Spinal cord (tissue), 10 donors: ENCODE measurements at places on chromosomes 1 and 21. TPM values are rescaled to one million over a fixed set of nuclear protein-coding genes. Genes with fewer than 3 reads are reported as not detected.

TRIM17 gene
- 2.2 TPM for total RNA-seq

- no peaks in the 10 kb centered on the region for H3K4me1 ChIP-seq
- peaks cover 28% of the 10 kb centered on the region for H3K36me3 ChIP-seq
- no peaks in the 10 kb centered on the region for H3K27me3 ChIP-seq
- H3K27ac ChIP-seq, result no peak overlapping the region
- H3K4me3 ChIP-seq, result no peak overlapping the region
Measured at GRCh38 chr1:171532520-171532919, 47.2 kb downstream of the PRRC2C start.

ISG20L2 gene
- 25.9 TPM for total RNA-seq

DNA sequence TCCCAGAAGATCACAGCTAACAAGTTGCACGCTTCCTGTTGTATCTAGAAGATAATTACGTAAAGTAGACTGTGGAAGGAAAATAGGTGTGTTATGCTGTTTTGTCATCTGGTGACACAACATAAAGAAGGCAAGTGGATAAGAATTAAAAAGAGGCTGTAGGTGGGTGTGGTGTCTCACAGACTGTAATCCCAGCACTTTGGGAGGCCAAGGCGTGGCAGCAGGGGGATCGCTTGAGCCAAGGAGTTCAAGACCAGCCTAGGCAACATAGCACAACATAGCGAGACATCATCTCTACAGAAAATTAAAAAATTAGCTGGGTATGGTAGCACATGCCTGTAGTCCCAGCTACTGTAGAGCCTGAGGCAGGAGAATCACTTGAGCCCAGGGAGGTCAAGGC, 17.9 kb upstream of the ZNF281 start:
- no peak overlapping the region for H3K4me3 ChIP-seq
- H3K4me1 ChIP-seq, result no peaks in the 10 kb centered on the region
- DNase-seq, result no peak
- H3K27ac ChIP-seq, result no peak overlapping the region
- no peaks in the 10 kb centered on the region for H3K36me3 ChIP-seq
